ENCODE measurements at places on chromosomes 7 and 10.

GRCh38 chr10:67839951-67840350 lies 2.0 kb upstream of the DNAJC12 start:
- DNase-seq, result no peak

GRCh38 chr10:20623546-20623945 lies 273.6 kb downstream of the NEBL start:
- DNase-seq, result no peak

- no peak for DNase-seq
Observed at GRCh38 chr10:63346015-63346441, 119.7 kb downstream of the JMJD1C start.

DNA sequence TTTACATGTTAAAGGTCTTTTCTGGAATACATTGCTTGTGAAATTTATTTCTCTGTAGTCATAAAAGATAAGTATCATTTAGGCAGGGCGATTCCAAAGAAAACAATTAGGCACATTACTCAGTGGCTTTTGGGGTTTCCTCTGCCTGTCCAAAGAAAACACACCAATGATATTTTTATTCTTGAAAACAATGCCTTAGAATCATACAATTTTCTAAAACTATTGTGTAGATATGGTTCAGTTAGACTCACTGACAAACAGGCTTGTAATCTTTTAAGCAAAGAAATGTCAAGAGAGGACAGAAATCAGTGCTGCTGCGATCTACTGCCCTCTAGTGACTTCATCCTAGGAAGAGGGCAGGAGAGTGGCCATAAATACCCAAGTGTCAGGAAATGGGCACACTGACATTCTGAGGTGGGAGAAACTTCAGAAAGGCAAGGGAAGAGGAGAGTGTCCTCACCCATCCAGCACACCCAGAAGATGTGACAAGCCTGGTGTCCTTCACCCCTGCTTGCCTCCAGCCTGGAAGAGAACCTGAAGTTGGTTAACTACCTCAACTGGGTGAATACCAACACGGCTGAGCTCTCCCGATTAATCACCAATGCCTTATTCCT lies 120.5 kb downstream of the GALNT11 start:
- DNase-seq, result no peak

GRCh38 chr10:27716521-27716920 lies 29.1 kb downstream of the MKX start:
- no peak for DNase-seq

DNA sequence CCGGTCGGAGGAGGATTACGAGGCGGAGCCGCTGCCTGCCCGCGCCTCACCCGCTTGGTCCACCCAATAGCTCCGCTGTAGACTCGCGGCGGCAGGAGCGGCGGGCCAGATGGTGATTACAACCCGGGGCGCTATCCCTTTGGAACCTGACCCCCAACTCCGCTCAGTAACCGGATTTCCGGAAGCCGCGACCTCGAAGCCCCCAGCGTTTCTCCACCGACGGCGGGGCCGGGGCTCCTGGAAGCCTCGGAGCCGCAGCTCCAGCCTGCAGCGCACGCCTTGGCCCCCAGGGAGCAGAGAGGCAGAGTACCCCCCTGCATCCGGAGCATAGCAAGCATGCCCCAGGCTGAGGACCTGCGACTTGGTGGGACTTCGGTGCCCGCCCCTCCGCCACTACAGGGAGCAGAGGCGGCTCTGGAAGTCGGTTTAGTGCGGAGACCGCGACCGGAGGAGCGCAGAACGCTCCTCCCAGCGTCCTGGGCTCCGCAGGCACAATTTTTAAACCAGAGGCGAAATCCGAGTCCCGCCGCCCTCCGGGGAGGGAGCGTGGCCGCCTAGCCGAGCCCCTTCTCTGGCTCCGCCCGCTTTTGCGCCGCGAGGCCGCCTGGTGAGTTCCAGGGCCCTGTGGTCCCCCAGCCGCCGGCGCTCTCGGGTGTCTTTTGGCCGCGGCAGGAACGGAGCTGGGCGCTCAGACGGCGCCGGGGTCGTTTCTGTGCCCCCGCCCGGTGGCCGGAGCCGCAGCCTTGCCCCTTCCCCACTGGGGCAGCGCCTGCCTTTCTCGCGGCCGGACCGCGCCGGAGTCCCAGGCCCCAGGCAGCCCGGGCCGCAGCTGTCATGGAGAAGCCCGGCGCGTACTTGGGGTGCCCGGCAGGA lies 28.2 kb upstream of the BMS1 start:
- DNase-seq, result peak; percentile 29

GRCh38 chr7:108149119-108149518 lies 19.0 kb upstream of the LAMB4 start:
- no peak for DNase-seq

GRCh38 chr10:78910021-78910420 lies 158.7 kb upstream of the ZMIZ1 start:
- no peak for DNase-seq

- DNase-seq, result no peak
Observed at GRCh38 chr10:121288864-121289661, 309.2 kb downstream of the FGFR2 start.

DNA sequence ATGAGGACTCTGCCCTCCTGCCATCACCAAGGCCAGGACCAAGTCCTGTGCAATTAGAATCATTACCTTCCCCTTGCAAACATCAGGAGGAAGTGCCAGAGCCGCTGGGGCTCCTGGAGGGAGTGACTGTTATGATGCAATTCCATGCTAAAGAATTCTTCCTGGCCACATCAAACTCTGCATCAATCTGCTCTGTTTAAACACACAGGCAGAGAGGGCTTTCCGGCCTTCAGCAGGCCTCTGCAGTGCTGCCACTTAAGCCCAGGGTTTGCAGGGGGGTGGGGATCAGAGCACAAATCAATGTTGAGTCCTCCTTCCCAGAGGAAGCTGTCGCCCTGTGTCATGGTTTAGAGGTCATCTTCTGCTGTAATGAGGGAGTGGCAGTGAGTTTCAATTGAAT lies 58.1 kb downstream of the CTBP2 start:
- no peak for DNase-seq

DNA sequence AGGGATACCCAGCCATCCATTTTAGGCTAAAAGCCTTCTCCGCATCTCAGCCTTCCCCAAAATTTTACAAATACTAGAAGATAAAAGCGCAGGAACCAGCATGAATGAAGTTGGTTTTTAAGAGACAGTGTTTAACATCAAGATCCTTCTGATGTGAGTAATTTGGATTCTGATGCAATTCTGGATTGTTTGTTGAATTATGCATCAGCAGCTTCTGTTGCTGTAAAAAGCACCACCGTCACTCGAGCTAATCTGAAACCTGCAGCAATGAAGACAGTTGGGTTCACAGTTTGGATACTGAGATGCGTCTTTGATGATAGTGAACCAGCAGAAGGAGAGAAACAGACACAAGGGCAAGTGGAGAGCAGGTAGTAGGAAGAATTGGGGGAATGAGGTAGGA lies 179.2 kb downstream of the PLXNA4 start:
- no peak for DNase-seq

- DNase-seq, result no peak
Observed at GRCh38 chr7:14988941-14989340, 86.4 kb upstream of the DGKB start.

- no peak for DNase-seq
Observed at GRCh38 chr7:73973091-73973490, 54.9 kb upstream of the ELN start.

DNA sequence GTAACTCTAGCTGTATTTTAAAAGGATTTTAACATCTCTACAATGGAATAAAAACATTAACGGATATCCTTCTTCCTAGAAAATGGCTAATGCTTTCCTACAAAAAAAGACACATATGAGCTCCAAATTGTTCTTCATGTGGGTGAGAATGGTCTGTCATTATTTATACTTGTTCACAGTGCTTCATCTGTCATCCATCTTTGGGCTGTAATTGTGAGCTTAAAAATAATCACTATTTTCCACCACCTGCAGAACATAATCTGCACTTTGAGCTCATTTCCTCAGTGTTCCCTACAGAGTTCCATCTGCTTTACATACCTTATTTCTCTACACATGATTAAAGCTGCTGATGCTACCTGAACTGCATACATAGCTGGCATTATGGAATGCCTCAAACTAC lies 979.1 kb upstream of the C7orf33 start:
- no peak for DNase-seq

DNA sequence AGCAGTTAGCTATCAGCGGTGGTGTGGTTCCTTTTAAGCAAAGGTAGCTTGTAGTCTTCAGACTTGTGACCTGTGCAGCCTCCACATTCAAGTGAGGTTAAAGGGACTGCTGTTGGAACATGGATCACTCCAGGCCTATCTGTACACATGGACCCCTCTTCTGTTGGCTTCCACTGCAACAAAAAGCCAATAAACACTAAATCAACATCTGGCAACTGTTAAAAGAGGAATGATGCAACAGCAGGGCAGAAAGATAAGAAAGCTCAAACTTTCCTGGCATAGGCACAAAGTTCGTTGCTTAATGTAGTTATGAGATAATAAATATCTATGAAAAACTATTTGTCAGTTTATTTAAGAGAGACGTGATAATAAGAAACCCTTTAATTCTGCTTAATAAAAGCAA lies 4.0 kb upstream of the MINPP1 start:
- DNase-seq, result peak; percentile 50

DNA sequence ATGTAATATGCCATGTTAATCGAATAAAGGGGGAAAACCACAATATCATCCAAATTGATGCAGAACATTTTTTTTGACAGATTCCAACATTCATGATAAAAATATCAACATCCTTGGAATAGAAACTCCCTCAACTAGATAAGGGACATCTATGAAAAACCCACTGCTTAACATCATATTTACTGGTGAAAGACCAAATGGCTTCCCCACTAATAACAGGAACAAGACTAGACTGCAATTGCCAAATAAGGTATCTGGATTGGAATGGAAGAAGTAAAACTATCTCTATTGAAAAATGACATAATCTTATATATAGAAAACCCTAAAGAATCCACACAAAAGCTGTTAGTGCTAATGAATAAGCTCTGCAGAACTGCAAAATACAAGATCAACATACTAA lies 27.8 kb downstream of the SMURF1 start:
- no peak for DNase-seq

DNA sequence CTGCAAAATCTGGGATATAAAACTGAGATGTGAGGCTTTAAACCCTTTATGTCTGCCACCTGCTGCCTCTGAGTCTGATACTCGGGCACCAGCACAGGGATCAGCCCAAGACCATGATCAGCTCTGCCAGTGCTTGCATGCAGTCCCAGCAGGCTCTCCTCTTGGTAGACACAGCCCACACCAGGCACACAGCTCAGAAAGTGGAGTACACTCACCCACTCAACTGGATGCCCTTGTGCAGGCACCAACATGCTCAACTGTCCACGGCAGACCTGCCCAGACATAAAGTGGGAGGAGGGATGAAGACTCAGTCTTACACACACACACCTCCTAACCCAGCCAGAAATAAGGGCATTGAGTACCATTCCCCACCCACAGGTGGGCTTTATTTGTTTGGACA lies 18.2 kb upstream of the MYH16 start:
- DNase-seq, result no peak

DNA sequence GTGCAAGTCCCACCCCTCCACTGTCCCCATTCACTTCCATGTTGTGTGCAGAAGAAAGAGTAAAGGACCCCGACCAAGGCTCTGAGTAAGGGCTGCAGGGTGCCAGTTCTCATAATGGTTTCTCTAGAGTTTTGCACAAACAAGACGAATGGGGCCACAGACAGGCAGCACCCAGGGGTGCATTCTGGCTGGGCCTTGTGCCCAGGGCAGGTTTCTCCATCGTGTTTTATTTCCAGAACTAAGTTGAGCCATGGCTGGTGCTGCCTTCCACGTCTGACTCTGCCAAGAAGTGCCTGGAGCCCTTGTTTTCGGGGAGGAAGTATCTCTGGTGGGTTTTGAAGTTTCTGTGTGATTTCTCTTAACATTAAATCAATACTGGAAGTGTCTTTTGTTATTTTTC lies 95.0 kb upstream of the SDK1 start:
- DNase-seq, result no peak

- no peak for DNase-seq
Observed at GRCh38 chr7:22477876-22478450, 22.0 kb downstream of the STEAP1B start.

GRCh38 chr7:130473876-130474275 lies 18.0 kb upstream of the MEST start:
- DNase-seq, result no peak

DNA sequence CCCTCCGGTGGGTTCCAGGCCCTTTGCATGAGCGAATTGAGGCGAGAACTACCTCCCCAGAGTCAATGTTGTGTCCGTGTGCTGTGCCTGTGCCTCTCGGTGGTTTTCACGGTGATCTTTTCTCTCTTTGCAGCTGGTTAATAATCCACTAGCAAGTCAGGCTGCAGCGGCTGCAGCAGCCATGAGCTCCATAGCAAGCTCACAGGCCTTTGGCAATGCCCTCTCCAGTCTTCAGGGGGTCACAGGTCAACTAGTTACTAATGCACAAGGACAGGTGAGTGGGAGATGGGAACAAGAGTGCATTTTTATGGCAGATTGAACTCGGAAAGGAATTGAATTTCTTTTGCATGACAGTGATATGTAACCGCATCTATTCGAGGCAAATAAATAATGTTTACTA lies 159.7 kb upstream of the YAE1 start:
- no peak for DNase-seq

DNA sequence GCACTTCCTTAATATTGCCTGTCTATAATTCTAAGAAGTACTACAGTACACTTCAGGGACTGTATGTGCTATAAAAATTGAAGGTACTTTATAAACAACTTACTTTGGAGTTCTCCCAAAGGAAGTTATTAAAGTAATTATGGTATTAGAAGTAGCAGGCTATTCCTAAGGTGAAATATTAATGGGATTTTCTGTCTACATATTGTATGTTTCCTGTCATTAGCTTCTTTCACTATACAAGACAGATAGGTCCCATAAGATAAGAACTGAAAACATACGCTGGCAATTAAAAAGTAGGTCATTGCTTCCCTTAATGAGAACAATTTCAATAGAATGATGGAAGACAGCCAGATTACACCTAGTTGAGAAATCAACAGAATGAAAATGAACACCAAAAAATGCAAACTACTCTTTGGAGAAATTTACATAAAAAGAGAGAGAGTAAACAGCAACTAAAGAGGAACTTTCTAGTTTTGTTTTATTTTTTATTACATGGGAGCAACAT lies 147.0 kb downstream of the HBP1 start:
- DNase-seq, result no peak

GRCh38 chr7:100061518-100062193 lies 12.1 kb downstream of the ZSCAN21 start:
- DNase-seq, result no peak

- no peak for DNase-seq
Observed at GRCh38 chr10:116690356-116691322, 51.7 kb downstream of the HSPA12A start.

- no peak for DNase-seq
Observed at GRCh38 chr7:42614636-42615035, 297.2 kb downstream of the C7orf25 start.
